ENCODE measurements at places on chromosomes 12 and 14. TPM values are rescaled to one million over a fixed set of nuclear protein-coding genes. Genes with fewer than 3 reads are reported as not detected.

The CACNA2D4 gene
- 3.6 TPM for total RNA-seq

The GPD1 gene
- 38.8 TPM for total RNA-seq

The SERPINA9 gene
- 3.7 TPM for total RNA-seq

The TNFAIP2 gene
- total RNA-seq, result 33.6 TPM

The RNASE7 gene
- 34.1 TPM for total RNA-seq

The ANO4 gene
- total RNA-seq, result not detected

The ZNF891 gene
- total RNA-seq, result 1.0 TPM

GRCh38 chr12:18882690-18883089 lies 144.8 kb downstream of the CAPZA3 start:
- no peak for DNase-seq

DNA sequence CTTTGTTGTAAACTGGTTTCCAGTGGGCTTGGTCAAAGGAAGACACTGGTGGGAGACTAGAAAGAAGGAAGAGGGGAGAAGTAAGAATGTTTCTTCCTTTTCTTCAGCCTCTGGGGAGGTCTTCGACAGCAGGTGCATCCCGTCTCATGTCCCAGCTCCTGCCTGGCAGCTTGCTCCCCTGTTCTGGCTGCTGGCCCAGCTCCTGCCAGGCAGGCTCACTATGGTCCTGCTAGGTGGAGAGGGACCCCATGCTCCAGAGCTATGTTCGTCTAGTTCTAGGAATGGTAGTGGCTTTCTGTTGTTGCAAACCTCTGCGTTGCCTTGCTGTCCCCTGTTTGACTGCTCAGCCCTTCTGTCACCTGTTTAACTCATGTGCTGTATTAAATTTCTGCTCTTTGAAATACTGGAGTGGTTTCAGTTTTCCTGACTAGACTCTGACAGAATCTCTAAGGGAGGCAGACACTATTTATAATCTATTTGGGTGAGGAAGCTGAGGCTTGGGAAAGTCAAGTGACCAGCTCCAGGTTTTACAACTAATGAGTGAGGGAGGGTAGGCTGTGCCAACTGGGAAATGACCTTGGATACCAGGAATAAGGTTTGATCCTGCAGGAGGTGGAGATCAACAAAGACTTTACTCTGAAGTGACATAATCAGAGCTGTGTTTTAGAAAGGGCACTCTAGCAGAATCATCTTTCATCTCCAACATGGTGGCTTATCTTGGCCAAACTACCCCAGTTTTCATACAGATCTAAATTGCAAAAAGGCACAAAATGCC lies 94.7 kb upstream of the DDHD1 start:
- DNase-seq, result no peak

- no peak for DNase-seq
Measured at GRCh38 chr12:6077692-6078083, 46.8 kb downstream of the VWF start.

GRCh38 chr12:132593938-132594358 lies 16.4 kb downstream of the LRCOL1 start:
- DNase-seq, result peak; percentile 93

DNA sequence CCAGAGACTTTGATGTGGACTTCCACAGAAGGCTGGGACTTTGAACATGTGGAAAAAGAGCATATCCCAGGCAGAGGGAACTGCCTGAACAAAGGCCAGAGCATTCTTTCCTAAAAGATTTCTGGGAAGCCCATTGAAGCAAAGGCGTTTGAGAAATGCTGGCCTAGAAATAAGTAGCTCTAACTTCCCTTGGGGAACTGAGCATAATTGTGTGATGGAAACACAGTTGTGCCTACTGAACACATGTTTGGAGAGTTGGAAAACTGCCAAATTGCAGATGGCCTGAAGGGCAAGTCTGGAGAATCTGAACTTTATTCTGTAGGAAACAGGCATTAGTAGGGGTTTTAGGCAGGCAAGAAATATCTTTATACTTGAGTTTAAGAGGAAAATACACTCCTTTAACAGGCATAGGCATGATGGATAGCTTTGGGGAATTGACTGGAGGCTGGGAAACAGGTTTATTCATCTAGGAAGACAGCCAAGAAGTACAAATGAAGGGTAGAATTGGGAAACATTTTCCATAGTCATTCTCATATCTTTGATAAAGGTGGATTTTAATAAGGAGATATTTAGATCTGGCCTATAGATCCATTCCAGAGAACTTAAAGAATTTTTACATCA lies 134.1 kb downstream of the TPH2 start:
- DNase-seq, result no peak

GRCh38 chr12:60169904-60170303 lies 574.1 kb downstream of the SLC16A7 start:
- no peak for DNase-seq

GRCh38 chr12:110159671-110160245 lies 35.6 kb downstream of the IFT81 start:
- DNase-seq, result no peak

- peak; percentile 86 for DNase-seq
Measured at GRCh38 chr14:51846631-51847488, 13.6 kb upstream of the GNG2 start.

- DNase-seq, result no peak
Measured at GRCh38 chr14:80901822-80902221, 39.7 kb downstream of the CEP128 start.

- no peak for DNase-seq
Measured at GRCh38 chr12:102917026-102917787, at the start of gene PAH. PAH (minus strand) TSS chr12:102917244; CDS start chr12:102917130, 114 bp downstream.

GRCh38 chr14:83255727-83256090 lies 1722.1 kb upstream of the SEL1L start:
- no peak for DNase-seq

GRCh38 chr14:38786921-38787320 lies 316.1 kb downstream of the SEC23A start:
- DNase-seq, result no peak

DNA sequence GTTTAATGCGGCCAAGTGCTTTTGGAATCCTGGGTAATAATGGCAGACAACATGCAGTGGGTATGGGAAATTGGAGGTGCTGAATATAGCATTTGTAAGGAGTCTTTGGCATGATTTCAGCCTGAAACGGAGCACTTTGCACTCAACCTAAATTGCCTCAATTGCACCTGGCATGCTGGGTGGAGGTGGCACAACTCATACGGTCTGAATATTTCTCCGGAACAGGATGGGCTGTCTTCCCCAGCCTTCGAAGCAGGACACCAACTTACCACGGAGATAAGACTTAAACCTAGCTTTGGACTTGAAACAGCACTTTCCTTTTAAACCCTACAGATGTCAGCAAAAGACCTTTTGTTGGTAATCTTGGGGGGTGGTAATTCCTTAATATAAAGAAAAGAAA lies 153.7 kb upstream of the SRRM4 start:
- DNase-seq, result no peak

DNA sequence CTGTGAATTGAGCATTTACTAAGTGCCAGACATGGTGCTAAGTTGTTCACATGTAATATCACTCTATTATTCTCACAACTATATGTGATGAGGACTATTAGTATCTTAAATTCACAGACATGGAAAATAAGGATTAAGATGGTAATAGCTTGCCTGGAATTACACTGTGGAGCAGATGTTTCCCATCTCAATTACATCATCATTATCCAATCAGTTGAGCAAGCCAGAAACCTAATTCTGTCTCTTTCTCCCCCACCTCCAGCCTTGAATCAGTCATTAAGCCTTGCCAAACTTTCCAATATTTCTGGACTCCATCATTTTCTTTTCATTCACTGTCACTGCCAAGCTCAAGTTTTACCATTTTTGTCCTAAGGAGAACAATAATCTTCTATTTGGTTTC lies 287.8 kb upstream of the KITLG start:
- no peak for DNase-seq

Measured in lower leg skin (tissue), 4 donors.